ENCODE measurements at places on chromosomes 5 and 9.

DNA sequence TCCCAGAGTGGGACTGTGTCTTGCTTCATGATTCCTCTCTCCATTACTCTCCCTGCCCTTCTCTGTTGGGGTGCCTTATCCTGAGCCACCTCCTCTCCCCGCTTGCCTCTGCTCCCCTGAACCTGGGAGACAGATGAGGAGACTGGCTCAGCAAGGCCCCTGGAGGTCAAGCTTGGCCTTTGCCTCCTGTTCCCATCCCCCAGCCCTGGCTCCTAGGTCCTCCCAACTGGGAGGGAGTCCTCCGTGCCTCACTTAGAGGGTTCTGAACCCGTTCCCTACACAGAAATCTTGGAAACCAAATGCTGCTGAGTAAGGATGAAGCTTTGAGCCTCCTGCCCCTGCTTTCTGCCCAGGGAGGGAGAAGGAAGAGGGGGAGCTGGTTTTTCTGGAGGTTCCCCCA is 9.8 kb upstream of the ENDOG start:
- no peak for DNase-seq

- no peak for DNase-seq
Measured at GRCh38 chr5:154449786-154450185, 4.0 kb downstream of the SAP30L start.

- DNase-seq: no peak
Measured at GRCh38 chr9:76311537-76311936, 82.7 kb downstream of the RFK start.

DNA sequence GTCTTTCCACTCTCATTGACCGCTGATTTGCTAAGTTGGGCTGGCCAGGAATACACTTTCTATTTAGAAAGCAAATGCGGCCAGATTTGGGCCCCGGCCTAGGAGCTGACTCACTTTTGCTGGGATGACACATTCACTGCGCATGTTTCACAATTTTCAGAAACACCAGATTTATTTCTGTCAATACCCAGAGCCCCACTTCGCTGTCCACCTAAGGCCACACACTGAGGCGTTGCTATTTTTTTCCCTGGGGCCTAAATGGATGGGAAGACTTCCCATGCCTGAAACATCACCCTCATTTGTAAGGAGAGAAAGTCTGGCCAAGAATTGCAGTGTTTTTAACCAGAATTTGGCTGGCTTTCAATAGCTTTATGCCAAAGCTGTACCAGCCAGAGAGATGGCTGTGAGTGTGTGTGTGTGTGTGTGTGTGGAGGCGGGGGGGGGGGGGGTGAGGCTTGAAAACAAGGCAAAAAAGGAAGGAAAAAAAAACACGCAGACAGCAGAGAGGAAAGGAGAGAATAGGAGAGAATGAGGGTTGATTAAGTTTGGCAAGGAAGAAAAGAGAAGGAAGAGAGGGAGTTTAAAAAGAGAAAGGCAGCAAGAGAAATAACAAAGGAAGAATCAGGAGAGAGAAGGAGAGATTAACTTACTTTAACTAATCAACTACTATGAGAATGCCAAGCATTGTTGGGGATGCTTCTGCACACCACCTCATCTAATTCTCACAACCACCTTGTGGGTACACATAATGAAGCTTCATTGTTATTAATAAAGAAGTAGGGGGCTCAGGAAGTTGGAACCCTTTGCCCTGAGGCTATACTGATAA is 261.4 kb upstream of the KLF4 start:
- DNase-seq: peak; percentile 95

DNA sequence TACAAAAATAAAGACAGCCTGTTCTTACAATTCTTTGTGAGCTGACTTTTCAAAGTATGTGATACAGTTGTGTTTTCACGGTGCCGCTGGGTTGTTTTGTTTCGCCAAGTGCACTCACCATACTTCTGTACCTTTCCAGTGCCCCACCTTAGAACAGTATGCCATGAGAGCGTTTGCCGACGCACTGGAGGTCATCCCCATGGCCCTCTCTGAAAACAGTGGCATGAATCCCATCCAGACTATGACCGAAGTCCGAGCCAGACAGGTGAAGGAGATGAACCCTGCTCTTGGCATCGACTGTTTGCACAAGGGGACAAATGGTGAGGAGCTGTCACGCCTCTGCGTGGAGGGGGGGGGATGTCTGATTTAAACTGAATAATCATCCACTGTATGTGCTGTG is 12.9 kb downstream of the CCT5 start:
- DNase-seq: no peak
